ENCODE measurements at places on chromosomes 16 and 17. TPM values are rescaled to one million over a fixed set of nuclear protein-coding genes. Genes with fewer than 3 reads are reported as not detected.
A peak's percentile ranks its signal among the peaks of the same experiment; 100 is the strongest.

- DNase-seq: peak; percentile 87
These were observed 10.3 kb upstream of the ZFP90 start for GRCh38 chr16:68528686-68529379.

DNA sequence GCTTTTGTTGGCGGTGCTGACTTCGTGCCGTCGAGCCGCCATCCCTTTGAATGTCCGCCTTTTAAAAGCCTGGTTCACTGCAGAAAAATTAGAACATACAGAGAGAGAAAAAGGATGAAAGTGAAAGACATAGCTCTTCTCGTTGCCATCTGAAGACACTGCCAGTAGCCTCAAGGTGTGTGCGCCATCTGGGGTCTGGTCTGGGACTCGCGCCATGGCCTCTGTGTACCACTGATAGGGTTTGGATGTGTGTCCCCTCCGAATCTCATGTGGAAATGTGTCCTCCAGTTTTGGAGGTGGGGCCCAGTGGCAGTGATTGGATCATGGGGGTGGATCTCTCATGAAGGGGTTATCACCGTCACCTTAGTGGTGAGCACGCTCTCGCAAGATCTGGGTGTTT lies 15.5 kb downstream of the GSE1 start:
- no peak for DNase-seq

DNA sequence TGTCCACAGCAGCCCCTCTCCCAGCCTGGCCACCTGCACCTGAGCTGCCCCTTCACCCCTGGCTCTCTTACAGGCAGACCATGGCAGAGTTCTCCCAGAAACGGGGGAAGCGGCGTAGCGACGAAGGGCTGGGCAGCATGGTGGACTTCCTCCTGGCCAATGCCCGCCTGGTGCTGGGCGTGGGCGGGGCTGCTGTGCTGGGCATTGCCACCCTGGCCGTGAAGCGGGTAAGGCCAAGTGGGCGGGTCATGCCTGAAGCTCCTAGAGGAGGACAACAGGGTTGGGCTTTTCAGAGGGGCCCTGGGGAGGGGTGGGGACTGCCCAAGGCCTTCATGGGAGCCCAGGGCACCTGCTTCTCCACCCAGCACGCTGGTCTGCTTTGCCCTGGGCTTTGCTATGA lies 2.2 kb downstream of the MIEF2 start:
- no peak for DNase-seq

DNA sequence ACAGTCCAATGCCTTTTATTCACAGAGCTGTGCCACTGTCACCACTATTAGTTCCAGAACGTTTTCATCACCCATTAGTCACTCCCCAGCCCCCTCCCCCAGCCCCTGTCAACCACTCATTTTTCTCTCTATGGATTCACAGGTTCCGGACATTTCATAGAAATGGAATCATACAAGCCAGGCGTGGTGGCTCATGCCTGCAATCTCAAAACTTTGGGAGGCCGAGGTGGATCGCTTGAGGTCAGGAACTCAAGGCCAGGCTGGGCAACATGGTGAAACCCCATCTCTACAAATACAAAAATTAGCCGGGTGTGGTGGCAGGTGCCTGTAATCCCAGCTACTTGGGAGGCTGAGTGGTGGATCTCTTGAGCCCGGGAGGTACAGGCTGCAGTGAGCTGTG lies 759 bp upstream of the PAM16 start:
- no peak for DNase-seq

DNA sequence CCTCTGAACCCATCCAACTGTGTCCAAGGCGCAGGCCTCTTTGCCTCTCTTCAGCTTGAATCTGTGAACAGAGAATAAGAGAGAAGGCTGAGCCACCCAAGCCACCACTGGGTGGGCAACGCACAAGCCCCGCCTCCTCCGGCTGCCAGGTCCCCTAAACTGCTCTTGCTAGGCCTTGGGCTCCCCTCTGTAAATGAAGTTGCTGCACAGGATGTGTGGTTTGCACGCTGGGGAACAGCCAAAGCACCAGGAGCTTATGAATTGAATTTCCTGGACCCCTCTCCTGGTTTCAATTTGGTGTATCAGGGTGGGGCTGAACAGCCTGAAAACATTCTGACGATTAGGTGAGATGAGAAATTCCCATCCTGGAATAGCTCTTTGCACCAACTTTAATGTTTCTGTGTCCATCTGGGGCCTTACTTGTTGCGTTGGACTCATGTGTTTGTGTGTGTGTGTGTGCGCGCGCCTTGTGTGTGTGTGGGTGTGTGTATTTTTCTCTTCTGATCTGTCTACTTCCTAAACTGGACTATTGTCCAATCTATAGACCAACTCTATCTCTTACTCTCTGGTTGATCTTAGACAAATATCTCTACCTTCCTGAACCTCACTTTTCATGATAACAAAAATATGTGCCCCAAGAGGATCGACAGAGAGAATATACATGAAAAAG lies 2.3 kb downstream of the CCL1 start:
- no peak for DNase-seq

GRCh38 chr16:10619271-10619849 lies 39.0 kb upstream of the EMP2 start:
- no peak for DNase-seq

DNA sequence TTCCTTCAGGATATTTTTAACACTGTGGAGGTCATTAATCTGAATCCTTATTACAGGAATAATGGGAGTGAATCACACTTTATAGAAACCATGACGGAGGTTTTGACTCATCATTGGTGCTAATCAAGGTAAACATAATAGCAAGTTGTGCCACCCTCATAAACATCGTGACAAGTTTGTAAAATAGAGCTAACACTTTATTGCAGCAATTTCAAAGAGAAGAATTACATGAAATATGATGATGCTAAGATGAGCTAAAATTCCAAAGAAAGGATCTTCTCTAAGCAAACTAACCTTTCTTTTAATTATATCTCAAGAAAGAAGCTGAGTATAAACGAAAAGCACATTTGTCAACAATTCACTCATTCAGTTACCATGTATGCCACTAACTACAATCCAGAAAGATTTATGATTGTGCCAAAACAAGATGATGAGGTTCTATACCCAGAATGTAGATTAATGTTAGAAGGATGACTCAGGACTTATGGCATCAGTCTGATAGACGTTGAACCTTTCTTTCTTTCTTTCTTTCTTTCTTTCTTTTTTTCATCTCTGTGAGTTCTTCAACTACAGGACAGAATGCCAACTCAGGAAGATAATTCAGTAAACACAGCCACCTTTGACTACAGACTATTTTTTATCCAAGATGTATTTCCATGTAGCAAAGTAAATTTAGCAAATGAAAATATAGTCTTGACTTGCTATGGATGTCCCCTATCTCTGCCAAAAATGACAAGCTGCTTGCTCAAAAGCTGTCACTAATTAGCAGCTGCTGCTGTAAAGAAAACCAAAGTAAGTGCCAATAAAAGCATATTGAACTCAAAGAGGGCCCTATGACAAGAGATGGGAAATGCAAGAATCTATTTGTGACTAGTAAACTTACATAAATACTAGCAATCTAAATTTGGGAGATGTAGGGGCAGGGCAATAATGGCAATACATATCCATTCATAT lies 23.3 kb downstream of the STAT5B start:
- no peak for DNase-seq

GRCh38 chr16:19639986-19640421 lies 78.0 kb downstream of the KNOP1 start:
- no peak for DNase-seq

DNA sequence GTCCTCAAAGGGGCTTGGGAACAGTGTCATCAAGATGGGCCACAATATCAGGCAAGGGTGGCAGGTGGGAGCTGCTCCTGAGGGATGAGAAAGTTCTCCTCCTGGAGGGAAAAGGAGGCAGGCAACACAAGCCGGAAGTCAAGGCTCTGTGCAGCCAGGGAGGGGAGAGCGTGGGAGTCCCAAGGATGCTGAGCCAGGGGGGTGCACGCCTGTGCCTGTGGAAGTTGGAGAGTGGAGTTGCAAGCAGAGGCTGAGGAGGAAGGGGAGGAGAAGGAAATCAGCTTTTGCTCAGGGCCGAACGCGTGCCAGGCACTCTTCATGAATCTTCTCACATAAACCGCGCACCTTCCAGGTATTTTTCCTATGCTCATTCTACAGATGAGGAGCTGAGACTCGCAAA lies 7.4 kb upstream of the SLC13A2 start:
- no peak for DNase-seq

- DNase-seq: no peak
These were observed 290.4 kb downstream of the MAP2K6 start for GRCh38 chr17:69704935-69705334.

DNA sequence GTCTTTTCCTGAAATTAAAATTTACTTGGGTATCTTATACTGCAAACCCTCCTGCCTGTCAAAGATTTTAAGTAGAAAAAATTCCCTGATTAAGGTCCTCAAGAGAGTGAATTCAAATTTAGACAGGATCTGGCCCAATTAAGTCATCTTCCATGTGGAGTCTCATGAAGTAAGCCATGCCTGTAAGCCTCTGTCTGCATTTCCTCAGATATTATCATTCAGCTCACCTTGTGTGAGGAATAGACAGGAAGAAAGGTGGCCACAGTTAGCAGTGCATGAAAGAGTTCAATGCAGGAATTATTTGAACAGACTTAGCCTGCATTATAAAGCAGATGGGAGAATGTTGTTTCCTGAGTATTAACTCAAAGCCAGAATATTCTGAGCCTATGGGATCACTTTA lies 174.7 kb downstream of the HS3ST3A1 start:
- no peak for DNase-seq

- no peak for DNase-seq
These were observed 101.2 kb downstream of the OR1D5 start for GRCh38 chr17:2962236-2962635.

DNA sequence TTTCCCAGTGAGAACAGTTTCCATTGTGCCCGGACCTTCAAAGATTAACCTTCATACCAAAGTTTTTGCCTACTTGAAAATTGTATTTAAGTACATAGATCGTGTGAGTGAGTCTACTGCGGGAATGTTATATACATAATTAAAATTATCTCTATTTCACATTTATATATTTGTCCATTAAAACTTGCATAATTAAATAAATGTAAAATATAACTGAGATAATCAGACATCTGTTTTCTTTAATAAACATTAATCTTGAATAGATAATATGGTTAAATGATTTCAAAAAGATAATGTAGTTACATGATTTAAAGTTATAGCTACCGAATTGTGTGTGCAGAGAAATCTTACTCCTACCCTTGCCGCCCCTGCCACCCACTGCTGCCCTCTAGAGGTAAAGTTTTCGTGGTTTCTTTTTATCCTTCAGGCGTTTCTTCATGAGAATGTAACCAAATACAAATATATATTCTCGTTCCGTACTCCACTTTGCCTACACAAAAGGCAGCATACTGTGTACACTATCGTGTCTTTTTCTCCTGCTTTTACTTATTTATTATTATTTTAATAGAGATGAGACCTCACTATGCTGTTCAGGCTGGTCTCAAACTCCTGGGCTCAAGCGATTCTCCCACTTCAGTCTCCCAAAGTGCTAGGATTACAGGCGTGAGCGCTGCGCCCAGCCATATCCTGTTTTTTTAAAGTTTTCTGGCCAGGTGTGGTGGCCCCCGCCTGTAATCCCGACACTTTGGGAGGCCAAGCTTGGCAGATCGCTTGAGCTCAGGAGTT lies 35.6 kb downstream of the RPA1 start:
- DNase-seq: peak; percentile 72

GRCh38 chr17:63613663-63614062 lies 8.6 kb upstream of the MAP3K3 start:
- no peak for DNase-seq

GRCh38 chr17:75273977-75274708 lies 3.1 kb upstream of the MIF4GD start:
- peak; percentile 29 for DNase-seq

DNA sequence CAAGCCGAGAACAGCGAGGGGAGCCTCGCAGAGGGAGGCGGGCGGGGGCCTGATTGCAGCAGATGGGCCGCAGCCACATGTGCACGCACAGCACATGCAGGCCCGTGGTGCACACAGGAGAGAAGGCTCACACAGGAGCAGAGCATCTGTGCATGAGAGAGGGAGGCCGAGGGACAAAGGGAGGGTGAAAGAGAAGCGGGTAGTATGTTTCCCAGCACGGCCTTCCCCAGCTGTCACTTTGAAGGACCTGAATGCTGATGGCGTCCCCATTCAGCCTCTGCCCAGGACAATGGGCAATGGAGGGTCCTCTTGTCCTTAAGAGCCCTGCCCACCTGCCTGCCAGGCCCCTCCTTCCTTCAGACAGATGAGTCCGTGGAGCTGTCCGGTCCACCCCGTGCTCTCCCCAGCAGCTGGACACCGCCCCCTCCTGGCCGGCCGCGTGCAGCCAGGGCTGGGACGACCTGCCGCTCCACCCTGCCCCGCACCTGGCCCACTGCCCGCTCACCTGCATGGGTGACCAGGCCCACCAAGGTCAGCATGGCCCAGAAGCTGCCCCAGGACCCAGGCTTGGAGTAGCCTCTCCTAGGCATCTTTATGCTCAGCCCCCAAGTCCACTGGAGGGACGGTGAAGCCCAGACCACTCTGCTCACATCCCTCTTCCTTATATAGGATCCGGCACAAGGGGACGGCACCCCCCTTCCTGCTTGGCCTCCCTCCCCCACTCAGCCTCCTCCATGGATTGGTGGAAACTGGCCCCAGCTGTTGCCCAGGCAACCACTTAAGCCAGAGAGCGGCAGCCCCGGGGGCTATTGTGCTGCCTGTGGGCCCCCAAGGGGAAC lies at the start of gene BTBD17:
BTBD17 (minus strand) TSS at position 639 of the 839 bp plus-strand sequence; CDS start at position 590, 49 bp downstream.
- peak; percentile 67 for DNase-seq

DNA sequence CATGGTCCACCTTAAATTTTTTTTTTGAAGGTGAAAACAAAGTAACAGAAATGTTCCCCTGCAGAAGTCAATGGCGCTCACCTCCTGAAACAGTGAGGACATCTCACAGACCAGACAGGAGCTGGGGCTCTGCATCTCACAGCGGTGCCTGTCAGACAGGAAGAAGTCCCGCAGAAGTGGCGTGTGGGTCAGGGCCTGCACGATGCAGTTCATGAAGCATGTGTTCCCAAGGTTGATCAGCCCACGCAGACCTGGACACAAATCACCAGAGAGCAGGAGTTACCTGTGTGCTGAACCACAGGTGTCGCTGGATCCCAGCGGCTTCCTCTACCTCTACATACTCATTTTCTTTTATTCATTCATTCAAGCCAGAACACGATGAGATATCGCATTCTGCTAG lies 24.9 kb downstream of the USP22 start:
- no peak for DNase-seq

DNA sequence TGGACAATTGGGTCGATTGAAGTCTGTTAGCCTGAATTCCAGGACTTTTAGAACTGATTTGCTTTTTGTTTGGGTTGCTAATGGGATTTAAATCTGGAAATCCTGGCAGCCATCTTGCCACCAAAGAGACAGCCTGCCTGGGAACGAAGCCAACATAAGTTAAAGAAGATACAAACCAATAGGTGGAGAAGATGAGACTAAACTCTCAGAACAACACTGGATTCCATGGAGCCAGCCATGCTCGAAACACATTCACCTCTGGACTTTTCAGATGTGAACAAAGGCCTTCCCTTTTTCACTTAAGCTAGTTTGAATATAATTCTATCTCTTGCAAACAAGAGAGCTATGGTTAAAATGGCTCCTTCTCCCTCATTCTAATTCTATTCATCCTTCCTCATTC lies 135.9 kb downstream of the TOX3 start:
- no peak for DNase-seq

The PRR15L gene
- 0.88 TPM for polyA plus RNA-seq

The SEPTIN12 gene
- polyA plus RNA-seq: not detected

The RHBDL3 gene
- polyA plus RNA-seq: 6.6 TPM

The MT1M gene
- polyA plus RNA-seq: not detected

The BEAN1 gene
- polyA plus RNA-seq: 1.7 TPM

The WFDC1 gene
- not detected for polyA plus RNA-seq

The RASD1 gene
- polyA plus RNA-seq: 0.92 TPM

The ATAD5 gene
- 4.5 TPM for polyA plus RNA-seq

The PLCG2 gene
- polyA plus RNA-seq: 2.8 TPM

All from A549 (cell line).